Stimulated activated memory B cell treated with anti-CD40 and anti-IgM and Interleukin-4, amounts not matched to agents 10 μg/mL and 1 μg/mL and 100 μg/mL, for 72 hours (primary cell): ENCODE measurements at places on chromosomes 11 and 22.

GRCh38 chr11:70415191-70415590, 16.9 kb downstream of the CTTN start:
- ATAC-seq: no peak

DNA sequence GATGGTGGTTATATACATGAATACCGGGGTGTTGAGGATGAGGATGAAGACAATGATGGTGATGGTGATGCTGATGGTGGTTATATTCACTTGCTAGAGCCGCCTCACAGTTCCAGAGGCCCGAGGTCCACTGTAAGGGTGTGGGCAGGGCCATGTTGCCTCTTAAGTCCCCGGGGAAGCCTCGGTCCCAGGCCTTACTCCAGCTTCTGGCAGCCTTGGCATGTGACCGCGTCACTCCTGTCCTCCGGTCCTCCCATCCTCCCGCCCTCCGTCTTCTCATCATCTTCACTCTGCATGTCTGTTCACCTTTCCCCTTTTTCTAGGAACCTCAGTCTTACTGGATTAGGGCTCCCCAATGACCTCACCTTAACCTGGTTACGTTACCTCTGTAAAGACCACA, 54.6 kb downstream of the IGLL1 start:
- ATAC-seq: no peak

DNA sequence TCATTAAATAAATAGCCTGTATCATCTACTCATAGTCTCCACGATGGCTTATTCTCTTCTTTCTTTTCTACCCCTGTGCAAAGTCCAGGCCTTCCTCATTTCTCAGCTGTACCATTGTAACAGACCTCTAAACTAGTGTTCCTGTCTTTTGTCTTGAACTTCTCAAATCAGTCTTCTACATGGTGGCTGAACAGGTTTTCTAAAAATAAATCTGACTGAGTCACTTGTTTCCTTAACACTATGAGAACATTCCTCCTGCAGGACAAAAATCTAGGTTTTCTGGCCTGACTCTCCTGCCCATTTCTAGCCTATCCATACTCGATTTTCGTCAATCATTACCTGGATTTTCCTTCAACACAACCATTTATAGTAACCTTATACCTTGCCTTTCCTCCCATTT, 1080.8 kb upstream of the TENM4 start:
- no peak for ATAC-seq

DNA sequence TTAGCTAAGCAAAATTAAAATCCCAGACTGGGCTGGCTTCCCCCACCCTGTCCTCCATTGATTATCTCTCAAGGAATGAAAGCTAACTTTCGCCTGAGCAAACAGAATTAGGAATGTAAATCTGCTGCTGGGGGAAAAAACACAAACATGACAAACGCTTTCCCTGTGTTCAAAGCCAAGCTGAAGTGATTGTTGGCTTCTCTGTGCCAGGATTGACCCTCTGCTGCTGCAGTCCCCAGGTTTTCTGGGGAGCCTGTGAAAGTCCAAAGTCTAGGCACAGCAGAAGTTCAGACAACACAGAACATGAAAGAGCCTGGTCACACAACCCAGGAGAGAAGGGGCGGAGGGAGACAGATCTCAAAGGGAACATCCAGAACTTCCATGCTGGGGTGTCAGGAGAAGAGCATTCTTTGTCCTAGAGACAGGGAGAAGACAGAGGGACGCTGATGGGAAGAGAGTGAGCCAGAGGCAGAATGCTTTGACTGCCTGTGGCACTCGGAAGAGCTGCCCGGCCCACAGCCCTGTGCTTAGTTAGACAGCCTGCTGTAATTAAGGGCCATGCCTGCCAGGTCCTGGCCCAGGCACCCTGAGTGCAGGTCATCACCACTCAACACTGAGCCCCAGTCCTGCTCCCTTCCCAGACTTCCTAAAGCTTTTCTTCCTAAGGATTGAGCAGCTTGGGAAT, 6.9 kb downstream of the PATZ1 start:
- ATAC-seq: no peak

DNA sequence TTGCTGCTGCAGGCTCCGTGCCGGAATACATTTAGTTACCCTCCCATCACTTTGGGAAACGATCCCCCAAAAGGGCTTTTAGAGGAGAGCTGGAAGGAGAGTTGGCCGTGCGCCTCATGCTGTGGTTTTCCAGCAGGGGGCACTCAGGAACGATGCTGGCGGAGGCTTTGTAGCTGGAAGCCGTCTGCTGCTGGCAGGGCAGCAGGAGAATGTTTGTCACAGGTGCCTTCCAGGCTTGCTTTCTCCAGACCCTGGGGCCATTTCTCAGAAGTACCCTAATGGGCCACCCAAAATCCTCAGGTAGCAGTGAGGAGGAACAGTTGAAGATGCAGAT, 30.0 kb upstream of the CABP7 start:
- ATAC-seq: no peak

DNA sequence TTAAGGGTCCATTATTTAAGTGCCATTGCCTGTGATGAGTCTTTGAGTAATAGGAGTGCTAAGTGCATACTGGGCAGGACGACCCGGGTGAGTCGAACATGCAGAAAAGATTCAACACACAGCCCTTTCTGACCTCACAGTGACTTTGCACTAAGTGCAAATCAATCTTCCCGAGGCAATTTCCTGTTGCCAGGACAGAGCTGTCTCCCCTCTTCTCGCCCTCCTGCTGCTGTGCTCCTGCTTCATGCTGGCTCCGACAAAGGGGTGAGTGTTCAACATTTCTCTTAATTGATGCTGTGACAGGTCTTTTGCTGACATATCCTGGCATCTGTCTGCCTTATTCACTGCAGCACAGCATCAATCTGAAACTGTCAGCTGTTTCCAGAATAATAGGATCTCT, 42.0 kb downstream of the MCHR1 start:
- no peak for ATAC-seq

- ATAC-seq: no peak
Observed at GRCh38 chr11:58866788-58867187, 22.3 kb upstream of the GLYATL2 start.

DNA sequence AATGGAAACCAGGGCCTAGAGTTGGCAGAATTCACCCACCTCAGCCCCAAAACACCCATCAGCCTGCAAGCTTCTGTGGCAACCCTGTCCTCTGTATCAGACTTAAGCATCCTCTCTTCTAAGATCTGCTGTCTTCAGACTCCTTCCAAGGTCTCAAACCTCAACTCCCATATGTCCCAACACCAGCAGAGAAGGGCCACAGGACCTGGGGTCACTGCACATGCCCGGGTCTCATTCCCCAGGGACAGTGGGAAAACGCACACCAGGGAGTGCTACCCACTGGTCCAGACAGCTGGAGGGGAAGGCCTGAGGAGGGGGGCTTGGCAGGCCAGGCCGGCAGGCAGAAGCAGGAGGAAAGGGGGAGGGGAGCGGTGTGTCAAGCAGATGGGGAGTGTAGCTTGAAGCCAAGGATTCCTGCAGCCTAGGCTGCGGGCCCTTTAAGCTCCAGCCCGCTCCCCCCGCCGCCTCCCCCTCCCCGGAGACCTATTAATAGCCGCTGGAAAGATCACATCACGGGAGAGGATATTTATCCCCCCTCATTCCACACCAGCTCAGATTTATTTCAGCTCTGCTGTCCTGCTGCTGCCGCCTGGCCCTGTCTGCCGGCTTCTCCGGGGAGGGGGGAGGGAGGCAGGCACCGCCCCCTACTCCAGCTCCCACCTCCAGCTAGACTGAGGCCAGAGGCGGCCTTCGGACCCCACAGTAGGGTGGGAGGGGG, 16.7 kb downstream of the BCL9L start:
- no peak for ATAC-seq

GRCh38 chr11:35815556-35816315, 128.1 kb upstream of the LDLRAD3 start:
- no peak for ATAC-seq

DNA sequence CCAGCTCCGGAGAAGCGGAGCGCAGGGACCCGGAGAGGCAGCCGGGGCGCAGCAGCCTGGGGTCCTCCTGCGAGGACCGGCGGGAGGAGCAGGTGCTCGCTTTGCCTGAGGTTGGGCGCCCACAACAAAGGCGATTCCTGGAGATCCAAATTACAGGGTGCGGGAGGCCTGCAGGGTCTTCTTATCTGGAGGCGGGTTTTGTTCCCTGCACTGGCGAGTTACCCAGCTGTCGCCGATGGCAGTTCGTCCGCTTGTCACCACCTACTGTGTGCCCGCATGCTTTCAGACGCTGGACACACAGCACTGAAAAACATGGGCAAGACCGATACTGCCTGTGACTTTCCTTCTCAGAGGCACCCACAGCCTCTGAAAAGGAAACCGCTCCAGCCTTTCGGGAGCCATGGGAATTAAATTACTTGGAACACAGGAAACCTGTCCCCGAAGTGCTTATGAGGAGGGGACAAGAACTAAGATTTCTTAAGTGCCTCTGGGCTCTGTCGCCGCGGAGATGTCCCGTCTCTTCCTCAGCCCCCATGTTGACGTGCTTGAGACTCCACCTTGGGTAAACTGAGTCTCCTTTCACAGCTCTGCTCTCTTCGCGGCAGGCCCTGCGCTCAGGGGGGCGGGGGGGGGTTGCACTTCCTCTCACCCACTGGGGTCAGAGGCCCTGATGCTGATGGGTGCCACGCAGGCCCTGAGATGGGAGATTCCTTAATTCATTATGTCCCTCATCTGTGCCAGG, 1.3 kb upstream of the ZFTA start:
- ATAC-seq: no peak

GRCh38 chr11:130163346-130164220, 4.0 kb downstream of the ST14 start:
- peak; percentile 50 for ATAC-seq

DNA sequence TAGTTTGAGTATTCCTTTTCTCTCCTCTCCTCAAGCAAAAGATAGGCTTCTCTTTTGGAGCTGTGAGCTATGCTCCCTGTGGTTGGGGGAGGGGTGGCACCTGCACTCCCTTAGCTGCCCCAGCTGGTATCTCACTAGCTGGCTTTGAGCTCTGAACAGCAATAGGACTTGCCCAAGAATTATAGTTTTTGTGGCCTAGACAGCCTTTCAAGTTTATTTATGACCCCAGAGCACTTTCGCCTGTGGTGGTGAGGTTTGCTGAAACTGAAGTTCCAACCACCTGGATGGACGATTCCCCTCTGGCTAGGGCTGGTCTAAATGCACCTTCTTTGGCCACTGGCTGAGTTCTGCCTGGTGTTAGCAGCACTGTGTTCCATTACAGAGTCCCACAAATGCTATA, 37.1 kb upstream of the SLC37A2 start:
- ATAC-seq: no peak

- ATAC-seq: no peak
Observed at GRCh38 chr11:128604723-128605122, 17.4 kb upstream of the ETS1 start.

GRCh38 chr22:20465759-20466077, 28.1 kb upstream of the SCARF2 start:
- ATAC-seq: no peak

- no peak for ATAC-seq
Observed at GRCh38 chr11:111135778-111136570, 109.6 kb upstream of the POU2AF2 start.

DNA sequence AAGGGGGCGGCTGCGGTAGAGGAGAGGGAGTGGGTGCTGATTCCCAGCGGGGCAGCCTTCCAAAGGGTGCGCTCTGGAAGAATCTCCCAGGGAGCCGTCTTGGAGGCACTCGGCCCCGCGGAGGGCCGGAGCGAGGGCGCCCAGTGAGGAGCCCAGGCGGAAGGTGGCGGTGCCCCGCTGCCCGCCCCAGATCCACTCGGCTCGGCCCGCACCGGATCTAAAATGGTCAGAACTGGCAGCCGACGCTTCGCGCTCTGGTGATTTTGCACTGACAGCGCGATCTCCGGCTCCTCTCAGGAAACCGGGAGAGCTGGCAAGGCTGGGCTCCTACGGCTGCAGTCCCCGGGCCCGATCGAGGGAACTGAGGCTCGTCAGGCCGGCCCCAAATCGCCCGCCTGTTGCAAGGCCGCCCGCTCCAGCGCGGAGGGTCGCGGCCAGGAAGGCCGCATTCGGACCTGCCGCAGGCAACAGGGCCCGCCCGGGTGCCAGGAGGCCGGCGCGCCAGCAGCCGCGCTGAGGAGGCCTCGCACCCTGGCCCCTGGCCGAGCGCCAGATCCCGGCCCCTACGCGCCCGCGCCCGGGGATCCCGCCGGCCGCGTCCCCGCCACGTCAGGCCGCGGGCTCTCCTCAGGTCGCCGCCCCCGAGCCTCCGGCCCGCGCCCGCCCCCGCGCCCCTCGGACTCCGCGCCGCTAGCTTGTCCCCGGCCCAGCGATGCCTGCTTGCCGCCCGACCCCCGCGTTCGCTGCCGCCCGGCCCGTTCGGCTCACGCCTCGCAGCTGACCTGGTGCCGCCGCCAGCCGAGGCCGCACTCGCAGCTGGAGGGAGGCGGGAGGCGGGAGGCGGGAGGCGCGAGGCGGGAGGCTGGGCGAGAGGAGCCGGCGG, at the start of gene KLHL22:
Gene KLHL22 (minus strand): TSS at position 818 of the 883 bp plus-strand sequence. CDS start 6,584 bp downstream, outside the sequence.
- peak; percentile 61 for ATAC-seq

- ATAC-seq: no peak
Observed at GRCh38 chr11:30451626-30452025, 128.7 kb downstream of the ARL14EP start.

- ATAC-seq: peak; percentile 12
Observed at GRCh38 chr11:78030429-78031325, 7.6 kb upstream of the KCTD14 start.

- ATAC-seq: no peak
Observed at GRCh38 chr11:33211580-33211979, 45.6 kb upstream of the HIPK3 start.

GRCh38 chr11:66068923-66069714, 953 bp upstream of the PACS1 start:
- peak; percentile 70 for ATAC-seq

- ATAC-seq: no peak
Observed at GRCh38 chr11:22234743-22235142, 41.9 kb downstream of the ANO5 start.

DNA sequence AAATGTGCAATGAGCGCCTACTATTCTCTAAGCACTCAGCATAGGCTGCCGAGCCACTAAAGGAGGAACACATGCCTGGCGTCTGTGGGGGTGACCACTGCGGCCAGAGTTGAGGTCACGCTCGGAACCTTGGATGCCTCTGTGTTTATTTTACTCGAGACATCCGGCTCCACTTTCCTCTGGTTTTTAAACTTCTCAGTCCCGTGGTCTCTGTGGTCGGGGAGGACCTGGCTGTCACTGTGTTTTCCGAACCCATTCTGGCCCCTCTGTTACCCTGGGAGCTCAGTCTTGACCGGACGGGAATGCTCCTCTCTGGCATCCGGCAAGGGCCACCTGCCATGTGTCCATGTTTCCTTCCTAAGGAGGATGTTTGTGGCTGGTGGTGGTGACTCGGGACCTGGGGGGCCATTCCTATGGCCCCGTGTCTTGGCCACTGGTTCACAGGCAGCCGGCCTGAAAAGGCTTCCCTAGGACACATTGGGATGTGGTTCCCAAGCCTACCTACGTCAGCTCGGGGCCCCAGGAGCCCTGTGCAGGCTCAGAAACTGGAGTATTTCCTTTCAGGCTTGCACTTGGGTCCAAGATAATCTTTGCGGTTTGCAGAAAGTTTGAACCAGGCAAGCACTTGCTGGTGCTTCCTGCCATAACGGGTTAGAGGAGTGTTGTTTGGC, 46.7 kb upstream of the PARVG start:
- ATAC-seq: no peak

- ATAC-seq: peak; percentile 48
Observed at GRCh38 chr11:71447791-71448256, 369 bp downstream of the DHCR7 start.

- no peak for ATAC-seq
Observed at GRCh38 chr22:39359659-39360195, 9.9 kb downstream of the SYNGR1 start.
